ENCODE measurements at places on chromosomes 4 and X. TPM values are rescaled to one million over a fixed set of nuclear protein-coding genes. Genes with fewer than 3 reads are reported as not detected.

DNA sequence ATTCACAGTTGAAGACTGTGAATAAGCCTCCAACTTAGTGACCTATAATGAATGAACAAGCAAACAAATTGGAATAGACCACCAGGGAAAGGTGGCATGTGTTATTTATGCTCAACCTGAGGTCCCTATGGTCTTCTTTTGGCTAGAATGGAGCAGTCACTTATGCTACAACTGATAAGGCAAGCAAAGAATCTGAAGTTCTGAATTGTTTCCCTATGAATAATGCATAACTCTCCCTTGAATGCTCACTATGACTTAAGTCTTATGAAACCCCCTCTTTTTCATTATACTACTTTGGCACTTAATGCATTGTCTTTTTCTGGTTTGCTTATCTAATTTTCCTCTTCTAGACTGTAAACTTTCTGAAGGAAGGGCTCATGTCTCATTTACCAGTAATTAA is 2.6 kb downstream of the GIMD1 start:
- DNase-seq: no peak

EGF gene
- 0.67 TPM for total RNA-seq

- DNase-seq: peak; percentile 11
These were observed 35.2 kb downstream of the AFF2 start for GRCh38 chrX:148535639-148536038.

GRCh38 chr4:38715050-38715449 is 51.1 kb downstream of the KLF3 start:
- peak; percentile 24 for DNase-seq

KLHL5 gene
- total RNA-seq: 42.2 TPM

EPHA5 gene
- not detected for total RNA-seq

SPANXD gene
- total RNA-seq: not detected

GRCh38 chr4:188624370-188624769 is 485.1 kb downstream of the TRIML1 start:
- no peak for DNase-seq

DNA sequence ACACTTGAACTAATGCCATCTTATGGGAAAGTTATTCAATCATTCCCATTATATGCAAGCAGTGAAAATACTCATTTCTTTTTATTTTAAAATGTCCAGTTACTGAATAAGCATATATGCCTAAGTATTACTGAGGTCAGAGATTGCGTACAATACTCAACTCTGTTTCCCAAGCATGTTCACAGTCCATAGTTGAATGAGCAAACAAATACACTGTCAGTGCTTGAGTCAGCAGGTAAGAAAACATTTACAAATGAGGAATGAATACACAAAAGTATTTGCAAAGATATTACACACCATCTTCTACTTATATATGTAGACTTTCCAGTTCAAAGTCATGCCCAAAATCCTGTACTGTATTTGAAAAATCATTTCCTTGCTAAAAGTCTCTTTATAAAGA is 74.1 kb downstream of the TSPAN5 start:
- peak; percentile 37 for DNase-seq

DNA sequence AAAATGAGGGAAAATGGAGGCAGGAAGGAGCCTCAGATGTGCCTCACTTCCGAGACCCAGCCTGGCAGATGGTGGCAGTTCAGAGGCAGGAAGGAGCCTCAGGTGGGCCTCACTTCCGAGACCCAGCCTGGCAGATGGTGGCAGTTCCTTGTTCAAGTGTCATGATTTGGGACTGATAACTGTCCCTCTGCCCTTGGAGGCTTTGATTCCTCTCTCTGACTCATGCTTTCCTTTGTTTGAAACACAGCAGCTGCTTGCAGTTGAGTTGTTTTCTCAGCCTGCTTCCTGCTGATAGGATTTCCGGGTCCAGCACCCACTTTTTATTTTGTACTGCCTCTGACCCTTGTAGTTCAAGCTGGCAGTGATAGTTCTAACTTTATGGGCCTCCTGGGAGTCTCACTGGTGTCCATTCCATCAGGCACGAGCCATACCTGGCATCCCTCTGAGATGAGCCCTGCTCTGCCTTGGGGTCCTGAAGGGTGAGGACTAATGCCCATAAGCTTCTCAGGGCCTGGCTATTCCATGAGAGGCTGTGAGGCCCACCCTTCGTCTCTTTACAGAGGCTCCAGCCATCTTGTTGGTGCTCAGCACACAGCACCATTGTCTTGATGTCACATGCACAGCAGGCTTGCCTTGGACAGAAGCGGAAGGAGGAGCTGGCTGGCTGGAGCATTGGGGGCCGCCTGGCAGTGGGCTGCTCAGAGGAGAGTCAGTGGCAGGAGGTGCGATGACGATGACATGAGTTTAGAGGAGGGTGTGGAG is 13.0 kb downstream of the RGS12 start:
- DNase-seq: no peak

DNA sequence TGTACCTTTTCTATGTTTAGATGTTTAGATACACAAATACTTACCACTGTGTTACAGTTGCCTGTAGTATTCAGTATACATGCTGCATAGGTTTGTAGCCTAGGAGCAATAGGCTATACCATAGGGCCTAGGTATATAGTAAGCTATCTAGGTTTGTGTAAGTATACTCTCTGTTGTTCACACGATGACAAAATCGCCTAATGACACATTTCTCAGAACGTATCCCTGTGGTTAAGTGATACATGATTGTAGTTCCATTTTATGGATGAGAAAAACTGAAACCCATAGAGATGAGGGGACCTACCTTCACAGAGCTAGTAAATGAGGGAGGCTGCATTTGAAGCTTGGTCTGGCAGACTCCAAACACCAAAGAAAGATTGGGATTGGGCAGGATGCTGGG is 79.4 kb upstream of the EFNB1 start:
- DNase-seq: no peak

DNA sequence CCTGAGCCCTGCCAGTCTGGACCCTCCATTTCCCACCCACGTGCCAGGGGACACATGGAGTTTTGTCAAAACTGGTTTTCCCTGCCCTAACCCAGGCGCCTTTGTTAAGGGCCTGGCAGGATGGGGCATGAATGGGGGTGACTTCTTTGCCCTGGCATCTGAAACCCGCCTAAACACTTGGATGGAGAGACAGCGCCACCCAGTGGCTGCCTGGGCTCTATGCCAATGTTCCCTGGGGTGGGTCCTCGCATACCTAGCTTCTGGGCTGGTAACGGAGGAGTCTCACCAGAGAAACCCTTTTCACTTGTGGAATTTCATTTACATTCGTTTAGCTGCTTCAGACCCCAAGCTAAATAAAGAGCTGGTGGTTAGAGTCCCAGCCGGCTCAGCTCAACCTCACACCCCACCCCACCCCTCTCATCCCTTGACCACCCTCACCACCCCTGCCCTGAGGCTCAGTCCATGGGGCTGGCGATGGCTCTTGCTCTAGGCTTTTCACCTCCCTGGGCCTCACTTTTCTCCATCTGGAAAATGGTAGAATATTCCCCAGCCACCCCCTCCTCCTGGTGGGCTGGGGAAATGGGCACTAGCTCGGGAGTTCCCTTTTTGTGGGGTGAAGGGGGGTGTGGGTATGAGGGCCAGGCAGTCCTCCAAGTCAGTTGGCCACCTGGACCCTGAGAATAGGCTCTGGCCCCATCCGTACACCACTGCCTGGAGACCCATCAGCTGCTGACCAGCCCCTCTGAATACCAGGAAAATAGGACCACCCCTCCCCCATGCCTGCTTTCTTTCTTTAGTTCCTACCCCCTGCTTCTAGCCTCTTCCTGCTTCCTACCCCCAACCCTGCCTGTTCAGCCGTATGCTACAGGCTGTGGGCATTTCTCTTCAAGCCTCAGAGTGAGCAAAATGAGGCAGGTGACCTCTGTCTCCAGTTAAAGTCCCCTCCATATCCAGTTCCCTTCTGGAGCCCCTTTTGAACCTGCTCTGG is 57.1 kb upstream of the PJA1 start:
- peak; percentile 64 for DNase-seq

CT45A10 gene
- not detected for total RNA-seq

DNA sequence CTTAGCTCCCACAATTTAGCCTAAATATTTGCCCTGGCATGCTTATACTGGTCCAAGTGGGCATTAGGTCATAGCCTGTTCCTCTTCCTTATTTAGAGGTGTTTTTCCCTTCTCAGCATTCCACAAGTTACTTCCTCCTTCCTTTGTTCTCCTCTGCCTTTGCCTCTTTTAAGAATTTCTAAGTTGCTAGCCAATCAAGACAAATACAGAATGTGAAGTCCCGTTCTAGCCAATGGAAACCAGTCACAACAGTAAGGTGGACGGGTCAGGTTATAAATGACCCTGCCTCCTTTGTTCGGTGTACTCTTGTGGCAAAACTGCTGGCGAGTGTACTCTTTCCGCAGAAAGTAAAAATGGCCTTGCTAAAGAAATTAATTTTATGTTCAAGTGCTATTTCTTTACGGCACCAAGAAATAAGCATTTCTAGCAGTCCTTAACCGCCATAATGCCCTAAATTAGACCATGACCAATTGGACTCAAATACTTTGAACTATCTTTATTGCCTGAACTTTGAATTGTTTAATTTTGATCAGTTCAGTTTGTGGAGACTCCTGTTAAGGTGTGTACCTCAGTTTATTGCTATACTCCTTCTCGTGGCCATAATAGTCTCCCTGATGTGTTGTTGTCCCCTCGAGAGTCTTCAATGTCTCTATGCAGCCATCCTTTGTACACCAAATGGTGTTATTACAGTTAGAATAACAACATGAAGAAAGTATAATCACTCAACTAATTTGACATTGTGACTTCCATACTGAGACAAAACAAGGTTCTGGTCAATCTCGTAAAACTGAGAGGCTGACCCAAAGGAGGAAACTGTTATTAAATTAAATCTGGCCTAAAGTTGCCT is 1.6 kb upstream of the HADH start:
- DNase-seq: no peak

SUPT20HL2 gene
- total RNA-seq: not detected

TRMT44 gene
- 18.5 TPM for total RNA-seq
